Activated naive CD8-positive, alpha-beta T cell treated with anti-CD3 and anti-CD28 coated beads, Interleukin-2, amount 50 U/mL, for 16 hours (primary cell): ENCODE measurements at places on chromosomes 16 and 17.

- no peak for DNase-seq
Measured at GRCh38 chr17:74190154-74190553, 13.3 kb upstream of the RPL38 start.

DNA sequence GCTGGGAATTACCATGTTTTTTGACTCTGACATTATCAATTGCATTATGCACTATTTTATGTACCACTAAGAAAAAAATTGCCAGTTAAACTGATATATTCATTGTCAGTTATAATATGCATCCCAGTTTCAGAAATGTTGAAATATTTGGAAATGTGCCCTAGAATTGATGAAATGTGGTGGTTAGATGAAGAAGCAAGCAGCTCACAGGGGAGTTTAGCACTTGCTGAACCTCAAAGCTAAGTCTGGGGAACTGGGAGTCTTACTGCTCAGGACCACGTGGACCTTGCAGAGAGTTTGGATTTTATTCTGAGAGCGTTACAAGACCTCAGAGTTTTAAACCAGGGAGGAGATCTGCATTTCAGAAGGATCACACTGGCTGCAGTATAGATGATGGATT, 67.9 kb downstream of the TNRC6C start:
- no peak for DNase-seq

- DNase-seq = no peak
Measured at GRCh38 chr16:71658771-71659170, 32.8 kb downstream of the MARVELD3 start.

- DNase-seq = no peak
Measured at GRCh38 chr17:78996781-78997201, 12.8 kb downstream of the CANT1 start.

- DNase-seq = no peak
Measured at GRCh38 chr17:1796800-1797199, 32.9 kb downstream of the SMYD4 start.

GRCh38 chr16:53968896-53969295, 264.9 kb downstream of the FTO start:
- no peak for DNase-seq

GRCh38 chr17:45013021-45013997, 38.1 kb downstream of the DCAKD start:
- DNase-seq = no peak

GRCh38 chr16:9238346-9238745, 146.9 kb downstream of the HAPSTR1 start:
- DNase-seq = no peak
